ENCODE measurements at places on chromosomes 5 and 9.

GRCh38 chr5:19099195-19099594 lies 888.8 kb downstream of the CDH18 start:
- no peak for DNase-seq

DNA sequence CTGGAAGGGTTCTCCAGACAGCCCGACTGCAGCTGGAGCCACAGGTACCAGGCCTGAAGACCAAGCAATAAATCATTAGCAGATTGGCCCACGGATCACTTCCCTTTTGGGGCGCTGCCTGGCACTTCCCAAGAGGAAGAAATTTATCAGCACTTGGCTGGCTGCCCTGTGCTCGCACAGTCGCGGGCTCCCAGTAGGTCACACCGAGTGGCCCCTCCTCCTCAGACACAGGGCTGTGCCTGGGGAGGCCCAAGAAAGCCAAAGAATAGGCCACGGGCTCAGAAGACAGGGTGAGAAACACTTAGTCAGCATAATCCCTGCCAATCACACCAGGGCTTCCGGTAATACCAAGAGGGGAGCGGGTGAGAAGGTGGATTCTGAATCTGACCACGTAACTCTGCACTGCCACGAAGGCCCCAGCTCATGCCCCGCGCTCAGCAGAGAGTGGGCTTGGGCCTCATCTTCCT lies 115.7 kb upstream of the MSX2 start:
- DNase-seq: no peak

DNA sequence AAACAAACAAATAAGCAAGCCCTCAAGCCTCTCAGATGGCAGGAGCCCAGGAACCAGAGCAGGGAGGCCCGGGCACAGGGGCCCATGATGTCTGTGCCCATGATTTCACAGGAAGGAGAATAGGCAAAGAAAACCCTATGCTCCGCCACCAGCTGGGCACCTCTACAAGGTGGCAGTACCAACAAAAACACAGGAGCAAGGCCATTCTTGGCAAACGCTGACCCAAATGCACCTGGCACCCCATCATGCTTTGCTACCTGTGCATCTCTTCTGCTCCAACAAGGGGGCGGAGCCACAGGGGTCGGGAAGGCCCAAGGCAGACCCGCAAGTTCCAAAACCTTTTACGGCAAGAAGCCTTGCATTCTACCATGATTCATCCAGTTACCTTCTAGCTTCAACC lies 3.1 kb downstream of the BRD3 start:
- no peak for DNase-seq

- no peak for DNase-seq
These were observed 111.7 kb upstream of the PCAT7 start for GRCh38 chr9:94443032-94443722.

DNA sequence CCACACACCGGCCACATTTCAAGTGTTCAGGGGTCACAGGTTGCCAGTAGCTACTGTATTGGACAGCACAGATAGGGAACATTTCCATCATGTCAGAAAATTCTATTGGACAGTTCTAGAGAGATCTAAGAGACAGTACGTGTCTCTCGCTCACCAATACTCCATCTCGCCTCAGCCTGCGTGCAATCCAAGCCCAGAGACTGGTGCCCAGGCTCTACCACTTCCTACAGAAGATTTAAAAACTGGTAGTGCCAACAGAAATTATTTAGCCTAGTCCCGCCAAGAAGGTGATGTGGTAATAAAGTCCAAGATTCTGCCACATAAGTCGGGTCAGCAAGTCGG lies 390 bp upstream of the SNX2 start:
- no peak for DNase-seq

DNA sequence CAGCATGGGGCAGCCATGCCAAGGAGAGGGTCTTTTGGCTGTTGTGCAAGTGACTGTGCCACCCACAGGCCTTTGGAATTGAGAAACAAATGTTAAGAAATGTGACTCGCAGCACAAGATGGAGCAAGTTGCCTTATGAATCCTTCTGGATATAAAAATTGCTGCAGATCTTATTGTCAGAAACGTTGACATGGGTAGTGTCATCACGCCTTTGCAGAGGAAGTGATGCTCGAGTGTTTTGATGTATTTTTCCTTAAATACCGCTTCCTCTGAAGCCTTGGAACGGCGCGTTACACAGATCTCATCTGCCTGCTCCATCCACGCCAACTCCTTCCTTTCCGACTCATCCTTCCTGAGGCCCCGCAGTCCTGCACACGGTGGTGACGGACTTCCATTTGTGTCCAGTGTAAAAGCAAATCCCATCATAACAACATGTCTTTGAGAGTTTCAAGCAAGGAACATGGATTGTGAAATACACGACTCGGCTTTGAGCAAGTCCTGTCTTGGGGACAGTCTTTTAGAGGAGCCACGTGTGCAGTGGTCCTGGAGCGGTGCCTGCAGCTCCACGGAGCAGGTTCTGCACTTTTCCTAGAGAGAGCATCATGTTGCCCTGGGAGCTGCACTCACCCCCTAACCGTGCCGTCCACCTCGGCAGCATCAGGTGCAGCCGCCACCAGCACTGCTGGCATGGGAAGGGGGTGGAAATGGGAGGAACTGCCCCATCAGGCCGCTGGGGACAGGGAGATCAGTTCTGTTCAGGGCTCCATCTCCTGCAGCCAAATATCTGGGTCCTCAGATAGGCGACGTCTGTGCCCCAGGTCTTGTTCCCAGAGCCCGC lies 15.1 kb downstream of the ROPN1L start:
- no peak for DNase-seq

DNA sequence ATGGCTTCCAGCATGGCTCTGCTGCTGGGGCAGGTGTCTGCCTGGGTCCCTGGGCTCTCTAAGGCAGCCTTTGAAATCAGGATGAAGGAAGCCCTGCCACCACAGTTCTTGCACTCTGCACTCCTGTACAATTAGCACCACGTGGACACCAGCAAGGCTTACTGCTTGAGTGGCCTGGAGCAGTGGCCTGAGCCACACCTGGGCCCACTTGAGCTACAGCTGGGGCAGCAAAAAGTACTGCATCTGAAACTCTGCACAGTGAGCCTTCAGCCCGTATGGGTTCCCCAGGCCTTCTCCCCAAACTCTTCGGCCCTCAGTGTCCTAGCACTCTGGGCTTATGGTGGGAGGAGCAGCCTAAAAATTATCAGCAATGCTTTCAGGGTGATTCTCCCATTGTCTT lies 8.0 kb upstream of the INIP start:
- no peak for DNase-seq

GRCh38 chr5:79069488-79070349 lies at the start of the genes BHMT2 and DMGDH:
Gene BHMT2 (plus strand): TSS chr5:79069767. CDS start chr5:79069783, 16 bp downstream.
Gene DMGDH (minus strand): TSS chr5:79069674. CDS start chr5:79069620, 54 bp downstream.
- DNase-seq: no peak
